Glomerular endothelial cell (primary cell): ENCODE measurements at places on chromosomes 11 and 22.

DNA sequence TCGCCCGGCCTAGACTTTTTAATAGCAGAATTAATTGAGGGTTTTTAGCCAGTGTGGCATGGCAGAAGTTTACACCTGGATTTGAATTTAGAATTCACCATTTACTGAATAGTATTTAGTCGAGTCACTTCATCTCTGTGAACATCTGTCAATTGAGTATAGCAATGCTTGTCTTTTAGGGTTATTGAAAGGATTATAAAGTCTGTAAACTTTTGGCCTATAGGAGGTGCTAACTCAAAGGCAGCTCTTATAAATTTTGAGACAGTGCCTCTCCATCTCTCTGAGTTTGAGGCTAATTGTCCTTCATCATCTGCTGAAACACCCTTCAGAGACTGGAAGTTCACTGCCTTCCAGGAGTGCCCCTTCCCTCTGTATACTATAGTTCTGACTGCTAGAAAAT lies 205.0 kb downstream of the NELL1 start:
- no peak for DNase-seq

GRCh38 chr11:133115099-133115498 lies 417.2 kb downstream of the OPCML start:
- DNase-seq, result no peak

DNA sequence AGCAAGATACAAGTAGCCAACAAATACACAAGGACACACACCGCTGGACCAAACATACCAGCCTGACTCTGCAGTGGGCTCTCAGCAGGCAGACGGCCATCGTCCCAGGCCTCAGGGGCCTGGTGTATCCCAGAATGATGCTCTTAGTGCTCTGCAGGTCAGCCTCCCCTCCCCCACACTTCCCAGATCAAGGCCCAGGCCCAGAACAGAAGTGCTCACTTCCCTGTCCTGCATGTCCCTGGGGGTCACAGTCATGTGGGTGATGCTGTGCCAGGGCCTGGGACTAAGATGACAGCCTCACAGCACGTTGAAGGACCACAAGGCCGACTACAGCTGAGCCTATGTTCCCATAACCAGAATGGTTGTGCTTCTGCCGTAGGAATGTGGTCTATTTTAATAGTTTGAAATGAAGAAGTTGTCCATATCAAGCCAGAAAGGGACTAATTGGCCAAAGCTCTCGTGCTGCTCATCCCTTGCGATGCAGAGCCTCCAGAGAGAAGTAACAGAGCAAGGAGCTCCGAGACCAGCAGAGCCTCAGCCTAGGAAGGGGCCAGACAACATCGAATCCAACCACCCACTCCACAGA lies 48.6 kb downstream of the GAB4 start:
- DNase-seq, result no peak

DNA sequence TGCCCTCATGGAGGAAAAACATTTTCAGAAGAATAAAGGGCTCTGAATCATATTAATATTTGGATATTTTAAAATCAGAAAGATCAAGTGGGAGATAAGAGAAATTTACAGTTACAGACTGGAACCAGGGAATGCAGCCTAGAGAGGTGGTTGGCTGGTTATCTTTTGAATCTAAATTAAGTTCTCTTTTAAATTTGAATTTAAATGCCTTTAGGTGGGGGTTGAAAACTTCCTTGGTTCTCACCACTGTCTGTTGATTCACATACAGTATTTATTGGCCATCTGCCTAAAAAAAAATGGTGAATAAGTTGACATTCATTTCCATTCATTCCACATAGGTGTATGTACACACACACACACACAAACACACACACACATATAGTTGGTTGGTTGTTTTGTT lies 35.7 kb upstream of the PTPRJ start:
- no peak for DNase-seq

DNA sequence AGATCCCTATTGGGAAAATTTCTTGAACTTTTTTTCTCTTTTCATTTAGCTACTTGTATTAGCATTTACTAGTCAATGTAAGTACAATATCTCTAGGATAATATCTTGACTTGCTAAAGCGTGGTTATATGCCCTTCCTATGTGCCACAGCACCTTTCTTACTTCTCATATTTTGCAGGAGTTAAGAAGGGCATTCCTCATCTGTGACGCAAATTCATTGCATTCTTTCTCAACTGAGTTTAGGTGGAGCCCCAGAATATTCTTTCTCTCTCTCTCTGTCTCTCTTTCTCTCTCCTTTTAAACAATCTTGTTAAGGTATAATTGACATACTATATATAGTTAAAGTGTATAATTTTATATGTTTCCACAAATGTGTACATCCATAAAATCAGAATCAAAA lies 266.1 kb downstream of the RAB38 start:
- DNase-seq, result no peak

DNA sequence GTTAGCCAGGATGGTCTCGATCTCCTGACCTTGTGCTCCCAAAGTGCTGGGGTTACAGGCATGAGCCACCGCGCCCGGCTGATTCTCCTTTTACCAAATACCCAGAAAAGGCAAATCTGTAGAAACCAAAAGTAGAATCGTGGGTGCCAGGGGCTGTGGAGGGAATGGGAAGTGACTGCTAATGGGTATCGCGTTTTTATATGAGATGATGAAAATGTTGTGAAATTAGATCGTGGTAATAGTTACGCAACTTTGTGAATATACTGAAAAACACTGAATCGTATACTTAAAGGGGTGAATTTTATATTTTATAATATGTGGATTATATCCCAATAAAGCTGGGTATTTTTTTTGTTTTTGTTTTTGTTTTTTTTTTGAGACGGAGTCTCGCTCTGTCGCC lies 48.2 kb upstream of the CREB3L1 start:
- no peak for DNase-seq

GRCh38 chr11:112831041-112831440 lies 130.2 kb upstream of the NCAM1 start:
- no peak for DNase-seq

GRCh38 chr11:119222308-119222707 lies 16.2 kb downstream of the CBL start:
- no peak for DNase-seq

GRCh38 chr22:19902245-19902715 lies 39.3 kb upstream of the COMT start:
- no peak for DNase-seq

DNA sequence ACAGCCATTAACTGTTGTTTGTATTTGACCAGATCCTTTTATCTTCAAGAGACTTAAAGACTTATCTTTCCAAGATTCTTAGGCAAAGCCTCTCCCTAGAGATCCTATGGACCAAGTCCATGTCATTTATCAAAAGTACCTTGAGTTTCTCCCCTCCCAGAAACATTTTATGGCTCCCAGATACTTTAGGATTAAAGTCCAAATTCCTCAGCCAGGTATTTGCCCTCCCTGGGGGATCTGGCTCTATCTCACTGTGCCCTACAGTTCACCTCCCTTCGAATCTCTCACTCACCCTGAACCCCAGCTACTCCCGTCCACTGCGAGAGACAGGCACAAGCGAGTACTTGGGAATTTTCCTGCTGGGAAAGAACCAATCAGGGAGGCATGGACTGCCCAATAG lies 11.9 kb downstream of the MS4A8 start:
- DNase-seq, result no peak
